ENCODE measurements at places on chromosomes 7 and 10.
A peak's percentile ranks its signal among the peaks of the same experiment; 100 is the strongest.

DNA sequence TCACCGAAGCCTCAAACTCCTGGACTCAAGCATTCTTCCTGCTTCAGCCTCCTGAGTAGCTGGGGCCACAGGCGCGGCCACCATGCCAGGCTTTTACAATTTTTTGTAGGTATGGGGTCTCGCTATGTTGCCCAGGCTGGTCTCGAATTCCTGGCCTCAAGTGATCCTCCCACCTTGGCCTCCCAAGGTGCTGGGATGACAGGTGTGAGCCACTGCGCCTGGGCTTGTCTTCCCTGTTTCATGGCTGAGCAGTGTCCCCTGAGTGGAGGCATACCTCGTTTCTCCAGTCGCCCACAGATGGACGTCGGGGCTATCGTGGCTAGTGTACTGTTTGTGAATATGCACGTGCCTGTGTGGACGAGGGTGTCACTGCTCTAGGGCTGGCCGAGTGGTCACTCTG is 11.3 kb downstream of the INPP5A start:
- no peak for DNase-seq

- no peak for DNase-seq
These were observed 67.2 kb downstream of the DGKB start for GRCh38 chr7:14835384-14835783.

DNA sequence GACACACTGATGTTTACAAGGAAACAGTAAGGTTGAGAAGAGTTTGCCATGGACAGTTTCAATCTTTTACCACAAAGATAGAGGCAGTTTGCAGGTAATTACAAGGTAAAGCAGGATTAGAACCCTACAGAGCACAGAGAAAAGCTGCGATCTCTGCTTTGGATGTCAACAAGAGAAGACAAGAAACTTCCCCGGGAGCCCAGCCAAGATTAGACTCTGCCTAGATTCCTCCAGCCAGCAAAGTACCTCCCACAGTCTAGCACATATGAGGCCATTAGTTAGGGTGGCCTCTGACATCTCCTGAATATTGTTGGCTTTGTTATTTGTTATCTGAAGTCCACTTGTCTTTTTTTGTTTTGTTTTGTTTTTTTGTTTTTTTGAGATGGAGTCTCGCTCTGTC is 178.1 kb downstream of the CALN1 start:
- no peak for DNase-seq

DNA sequence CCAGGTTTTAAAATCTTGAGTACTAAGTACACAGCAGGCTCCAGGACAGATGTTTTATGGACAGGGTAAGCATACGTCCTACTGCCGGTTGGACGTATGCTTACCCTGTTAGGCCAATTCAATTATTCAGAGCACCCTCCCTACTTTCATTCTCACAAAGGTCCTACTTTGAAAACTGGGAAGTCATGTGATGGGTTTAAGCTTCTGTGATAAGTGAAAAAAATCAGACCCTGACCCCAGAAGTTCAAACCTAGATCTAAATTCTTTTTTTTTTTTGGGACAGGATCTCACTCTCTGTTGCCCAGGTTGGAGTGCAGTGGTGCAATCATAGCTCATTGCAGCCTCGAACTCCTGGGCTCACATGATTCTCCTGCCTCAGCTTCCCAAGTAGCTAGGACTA is 55.2 kb downstream of the HIPK2 start:
- no peak for DNase-seq

- no peak for DNase-seq
These were observed 252.2 kb downstream of the ELFN1 start for GRCh38 chr7:1922071-1922869.

DNA sequence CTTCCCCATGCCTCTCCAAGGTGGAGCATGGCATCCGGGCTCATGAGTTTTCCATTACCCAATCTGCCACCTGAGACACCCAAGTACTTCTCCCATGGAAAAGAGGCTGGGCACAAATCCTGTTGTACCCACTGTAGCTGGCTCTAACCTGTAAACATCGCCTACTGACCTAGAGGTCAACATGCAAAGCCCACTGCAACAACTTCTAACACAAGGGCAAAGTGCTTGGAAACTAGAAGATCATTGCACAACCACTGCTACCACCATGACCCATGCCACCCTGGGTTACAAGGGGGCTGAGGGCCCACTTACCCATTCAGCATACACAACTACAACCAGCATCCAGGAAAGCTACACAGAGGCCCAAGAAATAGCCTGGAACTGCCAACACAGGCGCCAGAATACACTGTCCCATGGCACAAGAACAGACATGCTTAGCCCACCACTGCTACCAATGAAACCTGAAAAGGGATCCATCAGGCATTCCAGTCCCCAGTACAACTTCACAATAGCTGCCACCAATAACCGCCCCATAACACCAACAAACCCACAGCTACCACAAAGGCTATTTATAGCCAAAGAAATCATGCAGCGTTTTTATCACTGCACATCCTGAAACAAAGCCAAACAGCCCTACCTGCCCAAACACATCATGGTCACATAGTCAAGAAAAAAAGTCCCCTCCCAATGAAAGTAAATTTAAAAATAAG is 63.4 kb downstream of the RNF32 start:
- DNase-seq: no peak

GRCh38 chr10:44260286-44260928 is 124.5 kb downstream of the CXCL12 start:
- DNase-seq: no peak

- no peak for DNase-seq
These were observed 324 bp upstream of the TET1 start for GRCh38 chr10:68559841-68560185.

- DNase-seq: no peak
These were observed 21.6 kb upstream of the NME8 start for GRCh38 chr7:37826825-37827224.

DNA sequence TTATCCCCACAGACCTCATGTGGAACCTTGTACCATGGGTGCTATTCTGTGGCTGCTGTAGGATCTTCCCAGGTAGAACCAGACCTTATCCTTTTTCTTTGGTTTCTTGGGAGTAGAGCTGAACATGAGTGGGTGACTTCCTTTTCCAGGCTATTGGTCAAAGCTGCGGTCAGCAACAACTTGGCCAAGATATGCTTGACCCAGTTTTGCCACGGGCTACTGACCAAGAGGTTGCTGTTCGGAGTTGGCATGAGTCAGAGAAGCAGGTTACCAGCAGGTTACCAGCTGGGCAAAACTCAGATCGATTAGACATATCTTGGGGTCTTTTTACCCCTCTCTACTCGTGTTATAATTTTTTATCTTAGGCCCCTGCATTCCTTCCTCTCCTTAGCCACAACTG is 36.7 kb upstream of the HDAC9 start:
- DNase-seq: no peak

- DNase-seq: no peak
These were observed 66.5 kb downstream of the SYPL1 start for GRCh38 chr7:106045586-106045985.

- no peak for DNase-seq
These were observed 65.5 kb downstream of the CYCS start for GRCh38 chr7:25059576-25059975.

DNA sequence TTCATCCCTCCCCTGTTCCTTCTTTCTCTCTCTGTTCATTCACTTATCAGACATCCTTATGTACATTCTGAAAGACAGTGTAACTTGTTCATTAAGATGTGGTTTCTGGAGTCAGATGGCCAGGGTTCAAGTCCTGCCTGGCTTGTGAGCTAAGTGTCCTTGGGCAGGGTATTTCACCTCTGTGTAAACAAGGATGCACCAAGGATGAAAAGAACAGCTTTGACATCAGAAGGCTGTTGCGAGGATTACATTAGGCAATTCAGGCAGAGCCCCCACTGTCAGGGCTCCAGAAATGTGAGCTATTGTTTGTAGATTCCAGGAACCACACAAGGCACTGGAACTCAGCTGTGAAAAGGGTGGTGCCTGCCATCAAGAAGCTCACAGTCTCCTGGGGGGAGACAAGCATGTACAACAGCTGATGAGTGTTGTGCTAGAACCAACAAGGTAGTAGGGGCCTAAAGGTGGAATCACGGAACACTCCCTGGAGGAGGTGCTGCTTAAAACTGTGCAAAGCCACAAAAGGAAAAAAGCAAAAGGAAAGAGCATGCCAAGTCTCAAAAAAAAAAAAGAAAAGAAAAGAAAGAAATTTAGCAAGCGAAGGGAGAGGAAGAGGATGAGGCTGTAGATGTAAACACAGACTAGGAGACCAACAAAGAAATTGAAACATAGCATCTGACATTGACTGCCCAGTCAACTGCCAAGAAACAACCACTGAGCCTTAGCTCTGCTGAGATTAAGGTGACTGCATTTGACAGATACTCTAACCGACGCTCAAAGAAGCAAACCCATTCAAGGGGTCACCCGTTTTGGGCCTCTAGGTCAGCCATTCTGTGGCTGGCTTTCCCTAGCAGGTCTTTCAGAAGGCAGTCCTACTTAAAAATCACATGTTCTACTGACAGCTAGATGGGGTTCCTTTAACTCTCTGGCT is 12.5 kb downstream of the PDLIM1 start:
- DNase-seq: no peak

GRCh38 chr7:121494516-121494915 is 98.4 kb upstream of the FAM3C start:
- DNase-seq: no peak

GRCh38 chr10:21764466-21765189 is 230.6 kb downstream of the MLLT10 start:
- DNase-seq: no peak

DNA sequence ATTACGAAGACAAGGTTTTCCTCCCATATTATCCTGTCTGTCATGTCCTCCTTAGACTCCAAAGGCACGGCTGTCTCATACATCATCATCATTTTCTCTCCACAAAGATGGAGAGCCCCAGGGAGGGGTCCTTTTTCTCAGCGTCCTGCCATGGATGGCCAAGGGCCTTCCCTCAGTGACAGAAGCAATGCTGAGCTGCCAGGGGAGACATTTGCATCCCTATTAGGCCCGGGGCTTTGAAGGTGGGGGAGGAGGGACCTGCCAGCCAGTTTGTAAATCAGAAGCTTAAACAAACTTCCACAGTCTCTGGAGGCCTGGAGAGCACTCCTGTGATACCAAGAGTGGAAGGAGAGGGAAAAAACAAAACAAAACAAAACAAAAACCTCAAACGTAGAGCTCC is 112.4 kb upstream of the ADO start:
- DNase-seq: peak; percentile 4

- DNase-seq: no peak
These were observed 15.4 kb downstream of the TFAM start for GRCh38 chr10:58400609-58401008.

- peak; percentile 61 for DNase-seq
These were observed 151.3 kb upstream of the KMT2E start for GRCh38 chr7:104862719-104863118.

GRCh38 chr10:20406281-20407104 is 490.6 kb downstream of the NEBL start:
- no peak for DNase-seq

DNA sequence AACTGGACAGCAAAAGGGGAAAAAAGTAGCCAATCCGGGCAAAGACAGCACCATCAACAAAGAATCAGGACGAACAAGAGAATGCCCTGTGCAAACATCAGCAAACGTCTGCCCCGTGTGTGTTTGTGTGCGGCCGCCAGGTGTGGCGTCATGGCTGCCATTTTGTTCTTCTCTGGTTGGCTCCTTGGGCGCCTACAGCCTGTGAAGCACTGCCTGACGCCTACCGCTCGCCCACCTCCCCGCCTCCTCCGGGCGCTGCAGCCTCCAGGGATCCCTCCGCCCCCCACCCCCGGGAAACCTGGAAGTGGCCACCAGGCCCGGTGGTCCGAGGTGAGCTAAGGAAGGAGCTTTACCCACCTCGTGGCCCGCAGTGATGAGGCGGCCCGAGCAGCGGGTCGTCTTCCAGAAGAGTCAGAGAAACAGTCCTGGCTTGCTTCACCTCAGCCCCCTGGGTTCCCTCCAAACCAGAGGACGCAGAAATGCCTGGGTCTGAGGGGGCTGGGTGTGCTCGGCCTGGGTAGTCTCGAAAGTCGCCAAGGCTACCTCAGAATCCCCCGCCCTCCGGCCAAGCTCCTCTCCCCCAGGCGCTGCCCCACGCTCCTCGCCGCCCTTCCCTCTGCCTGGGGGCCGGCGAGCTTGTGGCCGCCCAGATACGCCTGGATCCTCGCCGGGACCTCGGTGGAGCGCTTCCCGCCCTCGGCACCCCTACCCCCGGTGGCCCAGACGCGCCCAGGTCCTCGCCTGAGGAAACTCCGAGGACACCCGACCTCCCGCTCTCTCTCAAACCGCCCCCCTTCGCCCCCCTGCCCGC is 61.8 kb upstream of the IL6 start:
- no peak for DNase-seq

DNA sequence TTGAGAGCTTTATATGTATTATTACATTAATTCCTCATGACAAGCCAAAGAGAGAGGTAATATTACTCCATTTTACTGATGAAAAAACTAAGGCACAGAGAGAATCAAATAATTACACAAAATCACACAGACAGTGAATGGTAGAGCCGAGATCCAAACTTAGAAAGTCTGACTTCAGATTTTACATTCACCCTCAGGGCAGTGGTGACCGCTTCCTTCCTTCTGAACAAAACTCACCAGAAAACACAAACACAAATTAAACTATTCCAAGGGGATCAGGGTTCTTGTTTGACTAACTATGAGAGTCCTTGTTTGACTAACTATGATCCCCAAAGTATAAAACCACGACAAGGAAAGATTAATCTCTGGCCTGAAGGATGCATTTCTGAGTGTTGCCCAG is 67.9 kb upstream of the PTN start:
- DNase-seq: no peak

DNA sequence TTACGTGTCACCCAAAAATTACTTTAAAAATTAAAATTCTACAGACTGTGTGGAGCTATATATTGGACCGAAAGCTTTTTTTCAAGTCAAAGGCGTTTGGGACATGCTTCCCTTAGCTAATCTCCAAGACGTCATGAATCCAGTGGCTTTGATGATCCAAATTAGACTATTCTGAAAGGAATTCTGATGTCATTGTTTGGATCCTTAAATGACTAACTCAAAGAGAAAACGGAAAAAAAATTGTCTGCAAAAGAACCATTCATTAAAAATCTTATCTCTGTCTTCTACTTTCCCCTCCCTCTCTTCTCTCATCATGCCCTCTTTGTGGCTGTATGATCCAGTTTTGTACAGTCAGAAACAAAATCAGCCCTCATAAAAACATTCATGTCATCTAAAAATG is 161.8 kb downstream of the ETV1 start:
- DNase-seq: no peak
